ENCODE measurements at places on chromosomes 2 and 18. TPM values are rescaled to one million over a fixed set of nuclear protein-coding genes. Genes with fewer than 3 reads are reported as not detected.

BOLL gene
- not detected for total RNA-seq

PLEKHM3 gene
- 47.9 TPM for total RNA-seq

DNA sequence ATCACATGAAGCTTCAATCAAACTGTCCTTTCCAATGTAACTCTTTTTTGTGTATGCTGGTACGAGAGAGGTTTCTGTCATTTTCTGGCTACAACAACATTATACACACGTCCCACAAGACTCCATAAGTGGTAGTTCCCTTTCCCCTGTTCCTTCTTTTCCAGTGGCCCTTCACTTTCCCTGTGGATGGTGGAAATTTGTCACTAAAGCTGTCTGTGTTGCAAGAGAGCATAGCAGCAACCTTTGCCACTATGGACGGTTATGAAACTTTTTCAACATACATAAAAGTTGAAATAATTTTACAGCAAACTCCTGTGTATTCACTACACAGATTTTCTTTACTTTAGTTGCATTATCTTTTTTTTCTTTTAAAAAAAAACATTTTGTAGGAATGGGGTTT is 18.7 kb downstream of the DBI start:
- DNase-seq, result no peak
- no peaks in the 10 kb centered on the region for H3K36me3 ChIP-seq
- no peak overlapping the region for H3K4me3 ChIP-seq
- peaks cover 14% of the 10 kb centered on the region for H3K4me1 ChIP-seq
- no peaks in the 10 kb centered on the region for H3K27me3 ChIP-seq

GRCh38 chr2:54086157-54086556 is 29.3 kb upstream of the ACYP2 start:
- DNase-seq, result no peak
- no peaks in the 10 kb centered on the region for H3K36me3 ChIP-seq
- H3K27me3 ChIP-seq, result no peaks in the 10 kb centered on the region
- no peaks in the 10 kb centered on the region for H3K4me1 ChIP-seq

GRCh38 chr18:35042389-35043071 is 1.3 kb downstream of the MAPRE2 start:
- H3K4me1 ChIP-seq, result no peaks in the 10 kb centered on the region
- H3K27ac ChIP-seq, result peak overlapping the region; percentile 88
- no peak for DNase-seq
- no peaks in the 10 kb centered on the region for H3K27me3 ChIP-seq

DNA sequence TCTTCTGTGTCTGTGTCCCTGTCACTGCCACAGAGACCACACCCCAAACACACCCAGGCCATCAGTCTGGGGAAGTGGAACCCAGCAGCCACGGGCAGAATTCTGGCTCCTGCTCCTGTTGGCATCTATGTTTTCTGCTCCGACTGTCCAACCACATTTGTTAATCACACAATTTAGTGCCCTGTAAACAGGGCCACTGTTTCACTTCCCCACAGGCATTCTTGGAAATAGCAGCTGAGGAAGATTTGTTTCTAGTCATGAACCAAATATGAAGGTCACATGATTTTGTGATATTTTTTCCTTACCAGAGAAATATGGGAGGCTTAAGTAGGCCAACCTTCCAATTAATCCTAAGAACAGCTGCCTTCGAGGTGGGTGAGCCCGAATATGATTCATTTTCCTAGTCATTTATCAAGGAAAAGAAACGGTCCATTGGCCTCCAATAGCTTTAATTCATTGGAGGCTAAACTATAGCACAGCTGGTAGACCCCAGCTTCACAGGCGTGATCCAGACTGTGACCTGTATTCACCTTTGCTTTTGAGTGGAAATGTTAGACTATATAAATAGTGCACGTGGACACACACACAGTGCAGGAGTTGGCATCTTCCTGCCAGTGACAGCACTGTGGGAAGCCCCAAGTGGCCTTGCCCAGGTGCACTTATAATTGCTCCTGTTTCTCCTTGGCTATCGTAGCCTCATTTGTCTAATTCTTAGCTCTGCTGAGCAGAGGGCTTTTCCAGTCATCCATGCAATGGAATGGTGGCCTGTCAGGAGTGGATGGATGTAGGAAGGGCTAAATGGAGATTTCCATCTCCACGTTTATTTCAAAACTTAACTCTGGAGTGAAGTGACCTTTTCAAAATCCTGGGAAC is 267.9 kb downstream of the LPIN1 start:
- no peak overlapping the region for H3K27ac ChIP-seq
- H3K27me3 ChIP-seq, result no peaks in the 10 kb centered on the region
- no peaks in the 10 kb centered on the region for H3K4me1 ChIP-seq

DNA sequence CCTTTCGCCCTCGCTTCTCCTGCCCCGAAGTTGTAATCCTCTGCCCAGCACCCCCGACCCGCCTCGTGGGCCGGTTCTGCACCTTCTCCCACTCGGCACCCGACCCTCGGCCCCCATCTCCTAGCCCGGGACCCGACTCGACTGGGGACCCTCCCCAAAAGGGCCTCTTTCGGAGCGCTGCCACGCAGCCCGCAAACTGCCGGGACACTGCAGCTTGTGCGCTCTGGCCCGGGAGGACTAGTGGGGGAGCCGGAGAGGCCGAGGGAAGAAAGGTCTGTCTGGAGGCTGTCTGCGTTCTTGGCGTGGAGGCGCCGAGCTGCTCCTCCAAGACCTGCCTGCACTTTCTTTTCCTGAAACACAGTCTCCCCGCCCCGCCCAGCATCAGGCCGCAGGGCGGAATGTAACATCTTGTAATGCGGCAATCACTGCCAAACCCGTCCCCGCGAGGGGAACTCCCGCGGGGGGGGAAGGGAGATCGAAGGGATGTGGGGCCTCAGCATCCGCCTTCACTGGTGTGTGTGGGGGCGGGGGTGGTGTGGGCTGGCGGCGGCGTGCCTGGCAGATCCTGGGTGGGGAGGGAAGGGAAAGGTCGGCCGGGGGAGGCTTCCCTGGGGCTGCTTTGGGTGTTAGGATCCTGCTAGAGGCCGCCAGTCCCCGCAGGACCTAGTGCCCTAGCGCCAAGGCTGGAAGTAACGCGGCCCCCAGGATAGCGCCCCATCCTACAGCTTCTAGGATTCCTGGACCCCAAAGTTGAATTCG is 7.4 kb downstream of the DLX2 start:
- H3K36me3 ChIP-seq, result no peaks in the 10 kb centered on the region
- peaks cover 70% of the 10 kb centered on the region for H3K4me1 ChIP-seq
- H3K27me3 ChIP-seq, result peaks cover 99% of the 10 kb centered on the region
- peak overlapping the region; percentile 41 for H3K4me3 ChIP-seq
- peak; percentile 77 for DNase-seq
- H3K27ac ChIP-seq, result peak overlapping the region; percentile 17
